NCI-H2029 (cell line): ENCODE measurements at places on chromosomes 7 and 10.

- no peak for DNase-seq
These were observed 409.3 kb downstream of the RPS24 start for GRCh38 chr10:78442836-78443550.

DNA sequence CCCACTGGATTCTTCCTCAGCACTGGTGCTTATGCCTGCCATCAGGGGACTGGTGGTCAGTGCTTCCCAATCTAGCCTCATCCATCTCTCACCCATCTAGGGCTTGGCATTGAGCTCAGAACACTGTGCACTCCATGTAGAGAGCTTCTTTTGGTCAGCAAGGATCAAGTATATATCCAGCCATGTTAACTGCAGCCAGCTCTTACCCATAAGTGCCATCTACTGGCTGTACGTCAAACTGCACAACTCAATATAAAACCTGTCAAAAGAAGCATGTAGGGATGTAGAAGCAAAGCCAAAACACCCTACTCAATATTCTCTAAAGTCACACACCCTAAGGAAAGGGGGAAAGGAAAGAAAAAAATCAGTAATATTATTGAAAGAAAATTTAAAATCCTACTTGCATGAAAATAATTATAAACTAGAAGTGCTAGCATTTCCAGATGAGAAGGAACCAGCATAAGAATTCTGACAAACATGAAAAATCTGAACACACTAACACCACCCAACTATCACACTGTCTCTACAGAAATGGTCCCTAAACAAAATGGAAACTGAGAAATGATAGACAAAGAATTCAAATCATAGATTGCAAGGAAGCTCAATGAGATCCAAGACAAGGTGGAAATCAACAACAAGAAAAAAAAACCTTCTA is 531.1 kb upstream of the STEAP1 start:
- DNase-seq = peak; percentile 16

- no peak for DNase-seq
These were observed 309.2 kb downstream of the FGFR2 start for GRCh38 chr10:121288864-121289661.

DNA sequence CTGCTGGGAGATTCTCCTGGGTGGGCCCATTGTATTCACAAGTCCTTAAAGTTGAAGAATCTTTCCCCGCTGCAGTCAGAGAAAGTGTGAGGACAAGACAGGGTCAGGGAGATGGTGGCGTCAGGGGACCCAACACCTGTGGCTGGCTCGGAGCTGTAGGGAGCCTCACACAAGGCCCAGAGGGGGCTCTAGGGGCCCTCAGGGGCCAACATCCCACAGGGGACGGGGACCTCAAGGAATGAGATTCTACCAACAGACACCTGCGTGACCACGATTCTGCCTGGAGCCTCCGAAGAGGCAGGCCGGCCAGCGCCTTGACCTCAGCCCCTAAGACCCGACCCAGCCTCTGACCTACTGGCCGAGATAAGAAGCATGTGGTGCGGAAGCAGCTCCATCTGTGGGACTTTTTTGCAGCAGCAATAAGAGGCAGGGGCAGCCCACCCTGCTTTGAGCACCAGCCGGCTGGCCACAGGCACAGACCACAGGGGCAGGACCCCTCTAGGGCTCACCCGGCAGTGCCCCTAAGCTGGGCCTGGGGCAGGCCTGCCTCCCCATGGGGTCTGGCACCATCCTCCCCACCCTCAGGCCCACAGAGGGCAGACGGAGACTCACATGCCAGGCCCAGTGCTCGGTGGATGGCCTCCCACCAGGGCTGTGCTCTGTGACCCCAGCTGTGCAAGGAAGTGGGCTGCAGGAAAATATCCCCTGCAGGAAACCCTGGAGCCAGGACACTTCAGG is 13.2 kb downstream of the RASGEF1A start:
- no peak for DNase-seq

- peak; percentile 44 for DNase-seq
These were observed 49.2 kb upstream of the ANKRD1 start for GRCh38 chr10:90969947-90970673.

- DNase-seq = peak; percentile 77
These were observed at the start of gene VWDE for GRCh38 chr7:12403287-12404181. VWDE (minus strand) TSS chr7:12403865; CDS start chr7:12403716, 149 bp downstream.

GRCh38 chr7:138127996-138128395 is 51.7 kb downstream of the AKR1D1 start:
- no peak for DNase-seq

DNA sequence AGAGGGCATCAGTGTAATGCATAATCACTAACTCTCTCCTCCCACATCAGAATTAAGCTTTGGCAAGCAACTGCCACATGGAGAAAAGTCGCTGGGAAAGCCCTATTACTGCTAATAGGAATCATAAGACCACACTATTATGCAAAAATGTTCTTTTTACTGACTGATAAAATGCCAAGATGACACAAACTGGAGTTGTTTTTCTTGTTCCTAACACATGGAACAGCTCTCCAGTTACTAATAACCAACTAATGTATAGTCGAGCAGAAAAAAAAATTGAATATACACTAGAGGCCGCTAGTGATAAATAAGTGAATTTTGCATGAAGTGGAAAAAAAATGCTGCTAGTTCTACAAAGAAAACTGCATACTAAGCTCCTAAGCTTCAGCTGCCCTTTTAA is 165.6 kb downstream of the TPK1 start:
- DNase-seq = no peak

- DNase-seq = no peak
These were observed 511.8 kb downstream of the GFRA1 start for GRCh38 chr10:115761166-115761565.

DNA sequence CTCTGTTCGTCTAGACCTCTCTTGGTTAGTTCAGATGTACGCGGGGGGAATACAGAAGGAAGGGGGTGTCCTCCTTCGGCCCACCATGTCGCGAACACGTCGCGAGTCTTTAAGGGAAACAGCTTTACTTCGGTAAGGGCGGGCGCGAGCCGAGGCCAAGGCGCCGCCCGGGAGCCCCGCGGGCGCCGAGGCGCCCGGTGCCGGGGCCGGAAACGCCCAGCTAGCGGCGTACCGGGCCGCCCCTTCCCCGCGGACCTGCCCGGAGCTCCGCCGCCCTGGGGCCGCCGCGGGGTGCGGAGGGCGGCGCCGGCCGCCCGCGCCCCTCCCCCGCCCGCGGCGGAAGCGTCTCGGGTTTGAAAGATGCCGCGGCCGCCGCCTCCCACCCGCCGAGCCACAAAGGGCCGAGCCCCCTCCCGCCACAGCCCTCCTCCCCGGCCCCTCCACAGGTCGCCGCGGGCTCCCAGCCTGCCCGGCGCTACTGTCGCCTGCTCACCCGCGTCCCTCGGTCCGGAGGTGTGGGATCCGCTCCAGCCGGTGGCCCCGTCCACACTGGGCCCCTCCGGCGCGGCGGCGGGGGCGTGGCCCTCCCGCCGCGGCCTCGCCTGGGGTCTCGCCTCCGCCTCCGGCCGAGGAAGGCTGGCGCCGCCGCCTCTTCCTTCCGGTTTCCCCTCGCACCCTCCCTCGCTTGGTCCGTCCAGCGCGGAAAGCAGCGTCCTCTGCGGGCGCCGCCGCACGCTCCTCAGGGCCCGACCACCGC is at the start of gene KBTBD2:
KBTBD2 (minus strand) TSS at position 718 of the 757 bp plus-strand sequence. CDS start 12,156 bp downstream, outside the sequence.
- DNase-seq = peak; percentile 84

- no peak for DNase-seq
These were observed 27.3 kb downstream of the KNDC1 start for GRCh38 chr10:133187091-133187905.

GRCh38 chr10:50582766-50583762 is 40.7 kb downstream of the SGMS1 start:
- DNase-seq = no peak

- no peak for DNase-seq
These were observed 283.1 kb upstream of the NRP1 start for GRCh38 chr10:33617381-33618080.

DNA sequence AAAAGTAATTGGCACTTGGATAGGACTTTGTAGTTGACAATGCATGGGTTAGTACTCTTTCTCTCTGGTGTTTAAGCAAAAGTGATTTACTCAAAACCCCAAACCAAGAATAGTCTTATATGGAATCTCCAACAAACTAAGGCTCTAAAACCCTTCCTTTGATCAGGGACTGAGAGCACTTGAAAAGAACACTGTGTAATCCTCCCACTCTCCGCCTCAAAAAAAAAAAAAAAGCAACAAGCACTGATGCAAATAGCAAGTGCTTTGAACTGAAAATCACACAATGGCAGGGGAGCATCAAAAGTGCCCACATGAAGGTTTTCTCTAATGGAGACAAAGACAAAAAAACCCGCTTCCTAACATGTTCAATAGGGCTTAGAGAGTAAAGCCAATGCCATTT is 467.9 kb upstream of the AUTS2 start:
- no peak for DNase-seq

- no peak for DNase-seq
These were observed 223.2 kb downstream of the ELMO1 start for GRCh38 chr7:37225285-37225969.

DNA sequence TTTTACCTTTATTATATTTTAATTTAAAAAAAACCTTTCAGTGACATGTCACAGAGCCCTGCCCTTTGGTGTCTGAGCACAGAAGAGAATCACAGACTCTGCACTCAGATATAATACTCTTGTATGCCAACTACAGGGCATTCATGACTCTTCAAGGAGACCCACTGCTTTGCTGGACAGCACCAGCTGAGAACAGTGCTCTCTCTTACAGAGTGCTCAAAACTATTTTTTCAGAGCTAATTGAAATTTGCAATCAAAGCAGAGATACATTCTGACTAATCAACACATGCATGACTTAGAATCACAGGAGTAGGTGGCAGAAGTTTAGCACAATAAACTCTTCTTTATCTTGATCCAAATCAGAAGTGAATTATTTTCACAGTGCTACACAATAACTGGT is 99.1 kb downstream of the OSBPL3 start:
- no peak for DNase-seq

GRCh38 chr10:80590585-80591125 is 53.0 kb downstream of the SH2D4B start:
- no peak for DNase-seq

DNA sequence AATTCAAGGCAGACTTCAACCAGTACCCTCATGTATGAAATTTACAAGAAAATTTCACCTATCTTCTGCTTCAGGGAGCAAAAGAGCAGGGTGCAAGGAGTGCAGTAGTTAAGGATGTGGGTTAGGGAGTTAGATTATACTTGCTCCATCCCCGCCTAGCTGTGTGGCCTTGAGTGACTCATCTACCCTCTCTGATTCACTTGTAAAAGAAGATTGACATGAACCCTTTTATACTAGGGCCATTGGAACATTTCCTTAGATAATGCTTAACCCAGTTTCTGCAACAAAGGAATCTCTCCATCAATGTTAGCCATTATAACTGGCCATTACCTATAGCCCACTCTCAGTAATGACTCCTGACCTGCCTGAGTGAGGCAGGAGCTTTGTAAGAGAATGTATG is 10.2 kb upstream of the HSPA12A start:
- DNase-seq = no peak

DNA sequence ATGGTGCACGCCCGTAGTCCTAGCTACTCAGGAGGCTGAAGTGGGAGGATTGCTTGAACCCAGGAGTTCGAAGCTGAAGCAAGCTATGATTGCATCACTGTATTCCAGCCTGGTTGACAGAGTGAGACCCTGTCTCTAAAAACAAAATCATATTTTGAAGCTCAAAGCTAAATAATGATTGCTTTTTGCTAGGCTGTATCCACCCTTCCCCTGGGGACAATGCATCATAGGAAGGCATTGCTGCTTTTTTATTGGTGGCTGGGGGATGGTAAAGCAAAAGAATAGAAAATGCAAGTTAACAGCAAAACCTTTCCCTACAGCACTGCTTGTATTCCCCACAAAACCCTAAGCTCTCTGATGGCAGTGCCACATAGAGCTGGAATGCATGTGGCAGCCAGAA is 107.5 kb upstream of the WAC start:
- DNase-seq = no peak

DNA sequence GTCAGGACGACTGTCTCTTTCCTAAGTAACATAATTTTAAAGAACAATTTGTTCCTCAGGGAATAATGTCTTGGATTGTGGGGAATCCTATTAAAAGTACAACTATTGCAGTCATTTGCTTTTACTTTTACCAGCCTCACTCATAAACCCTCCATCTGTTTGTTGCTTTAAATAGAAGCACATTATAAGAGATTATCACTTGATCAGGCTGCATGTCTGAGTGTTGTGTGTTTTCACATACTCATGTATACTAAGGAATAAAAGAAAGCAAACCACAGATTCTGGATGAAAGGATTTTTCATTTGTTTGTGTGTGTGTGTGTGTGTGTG is 1077.8 kb downstream of the KCNMA1 start:
- no peak for DNase-seq

GRCh38 chr7:131040467-131040932 is 287.2 kb upstream of the MKLN1 start:
- DNase-seq = peak; percentile 66

- DNase-seq = no peak
These were observed 36.3 kb downstream of the RBM20 start for GRCh38 chr10:110680273-110681020.

- DNase-seq = no peak
These were observed 33.6 kb upstream of the AGR3 start for GRCh38 chr7:16915405-16915804.

DNA sequence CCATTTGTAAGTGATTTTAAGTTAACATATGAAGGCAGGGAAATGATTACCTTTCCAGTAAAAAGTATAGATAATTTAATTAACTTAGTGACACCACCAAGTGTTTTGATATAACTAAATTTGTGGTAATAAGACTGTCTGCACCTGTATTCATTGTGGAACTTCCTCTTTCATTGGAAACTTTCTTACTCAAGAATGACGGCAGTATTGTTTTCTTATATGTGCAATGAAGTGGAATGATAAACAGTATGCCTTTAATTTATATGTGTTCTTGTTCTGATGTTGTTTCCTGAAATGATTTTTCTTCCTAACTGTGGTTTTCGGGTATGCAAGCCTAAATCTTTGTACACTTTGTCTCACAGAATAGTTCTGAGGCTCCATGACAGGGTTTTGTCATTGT is 46.4 kb downstream of the CASD1 start:
- DNase-seq = no peak

DNA sequence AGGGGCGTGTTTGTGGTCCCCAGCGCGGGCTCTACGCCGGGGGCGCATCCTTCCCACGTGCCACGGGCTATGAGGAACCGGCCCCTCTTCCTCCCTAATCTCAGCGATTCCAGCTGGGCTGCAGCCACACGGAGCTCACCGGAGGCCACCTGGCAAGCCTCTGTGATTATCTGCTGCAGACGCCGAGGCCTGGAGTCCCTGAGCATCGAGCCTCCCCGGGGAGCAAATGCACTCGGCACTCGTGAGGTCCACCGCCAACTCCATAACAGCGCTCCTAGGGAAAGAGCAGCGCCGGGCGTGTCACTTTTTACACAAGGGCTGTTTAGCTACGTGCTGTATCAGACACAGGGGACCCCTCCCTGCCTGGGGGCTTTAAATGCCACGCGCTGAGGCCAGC is 101.2 kb downstream of the DYNC2I1 start:
- DNase-seq = no peak

DNA sequence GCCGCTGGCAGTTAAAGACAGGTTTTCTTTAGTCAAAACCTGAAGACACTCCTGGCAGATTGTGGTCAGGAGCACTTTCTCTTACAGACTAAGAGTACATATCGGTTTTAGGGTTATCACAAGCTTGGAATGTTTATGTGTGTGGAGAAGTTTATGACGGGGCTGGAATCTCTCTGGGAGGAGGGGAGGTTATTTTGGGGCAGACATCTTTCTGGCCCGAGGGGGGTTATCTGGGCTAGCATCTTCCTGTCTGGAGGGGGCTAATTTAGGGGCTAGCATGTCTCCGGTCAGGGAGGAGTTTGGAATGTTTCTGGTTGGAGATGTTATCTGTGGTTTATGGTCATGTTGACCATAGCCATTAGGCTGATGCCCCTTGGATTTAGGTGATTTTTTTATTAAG is 141.2 kb upstream of the KIF5B start:
- no peak for DNase-seq

GRCh38 chr10:126014309-126014708 is 117.9 kb downstream of the FANK1 start:
- peak; percentile 38 for DNase-seq
